Kasumi-1 (cell line): ENCODE measurements at places on chromosomes 1 and 21.

- peak; percentile 41 for DNase-seq
Measured at GRCh38 chr1:181504399-181504842, 21.1 kb downstream of the CACNA1E start.

- DNase-seq, result no peak
Measured at GRCh38 chr21:42556960-42557359, 43.3 kb downstream of the SLC37A1 start.

- no peak for DNase-seq
Measured at GRCh38 chr1:174058624-174059023, 36.5 kb upstream of the RC3H1 start.

DNA sequence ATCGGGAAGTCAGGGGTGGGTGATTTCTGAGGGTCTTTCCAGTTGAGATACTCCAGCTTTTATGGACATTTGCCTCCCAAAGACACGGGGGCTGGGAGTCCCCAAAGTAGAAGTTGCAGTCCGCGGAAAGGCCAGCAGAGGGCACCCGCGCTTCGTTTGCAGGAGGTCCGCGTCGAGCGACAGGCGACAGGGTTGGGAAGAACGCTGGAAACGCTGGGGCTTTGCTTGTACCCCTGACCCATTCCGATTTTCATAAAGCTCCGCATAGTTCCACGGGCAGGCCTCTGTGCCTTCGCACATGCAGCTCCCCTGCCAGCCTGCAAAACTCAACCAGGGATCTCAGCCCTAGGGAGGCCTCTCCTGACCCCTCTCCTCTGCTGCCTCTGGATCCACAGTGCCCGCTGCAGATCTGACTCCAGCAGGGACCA lies 44.2 kb upstream of the LAPTM5 start:
- DNase-seq, result peak; percentile 65

DNA sequence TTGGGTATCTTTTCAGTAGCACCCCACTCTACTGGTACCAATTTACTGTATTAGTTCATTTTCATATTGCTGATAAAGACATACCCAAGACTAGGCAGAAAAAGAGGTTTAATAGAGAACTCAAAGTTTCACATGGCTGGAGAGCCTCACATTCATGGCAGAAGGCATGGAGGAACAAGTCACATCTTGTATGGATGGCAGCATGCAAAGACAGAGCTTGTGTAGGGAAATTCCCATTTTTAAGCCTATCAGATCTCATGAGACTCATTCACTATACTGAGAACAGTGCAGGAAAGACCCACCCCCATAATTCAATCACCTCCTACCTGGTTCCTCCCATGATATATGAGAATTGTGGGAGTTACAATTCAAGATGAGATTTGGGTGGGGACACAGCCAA lies 878.6 kb upstream of the ADGRL4 start:
- DNase-seq, result no peak

DNA sequence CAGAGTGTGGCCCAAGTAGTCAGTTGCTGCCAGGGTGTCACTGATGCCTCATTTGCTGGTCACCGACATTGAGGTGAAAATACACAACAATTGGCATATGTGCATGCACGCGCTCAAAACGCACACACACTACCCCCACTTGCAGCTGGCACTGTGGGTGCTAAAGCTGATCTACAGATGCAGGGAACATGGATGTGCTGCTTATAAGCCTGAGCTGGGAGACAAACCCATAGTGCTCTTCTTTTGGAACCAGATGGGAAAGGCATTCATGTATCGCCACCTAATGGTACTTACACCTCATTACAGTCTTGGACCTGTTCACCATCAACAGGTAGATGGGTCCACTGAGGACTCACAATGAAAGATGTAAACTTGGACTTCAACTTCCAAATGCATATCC lies 70.3 kb upstream of the CAMK1G start:
- no peak for DNase-seq

DNA sequence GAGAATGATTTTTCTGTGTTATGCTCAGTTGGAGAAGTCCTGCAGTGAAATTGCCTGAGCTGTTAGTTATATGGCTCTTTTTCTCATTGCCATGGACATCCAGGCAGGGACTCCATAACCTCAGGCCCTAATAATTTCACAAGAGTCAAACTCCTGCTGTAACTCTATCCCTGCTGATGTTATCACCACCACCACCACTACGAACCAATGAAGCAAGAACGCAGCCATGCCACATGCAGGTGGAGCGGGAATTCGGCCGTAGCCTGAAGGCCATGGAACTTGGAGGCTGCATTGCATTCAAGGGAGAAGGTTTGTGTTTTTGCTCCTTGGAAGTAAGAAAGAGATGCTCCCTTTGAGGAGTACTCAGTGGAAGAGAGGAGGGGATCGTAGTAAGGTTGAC lies 16.8 kb upstream of the DLGAP3 start:
- DNase-seq, result no peak

DNA sequence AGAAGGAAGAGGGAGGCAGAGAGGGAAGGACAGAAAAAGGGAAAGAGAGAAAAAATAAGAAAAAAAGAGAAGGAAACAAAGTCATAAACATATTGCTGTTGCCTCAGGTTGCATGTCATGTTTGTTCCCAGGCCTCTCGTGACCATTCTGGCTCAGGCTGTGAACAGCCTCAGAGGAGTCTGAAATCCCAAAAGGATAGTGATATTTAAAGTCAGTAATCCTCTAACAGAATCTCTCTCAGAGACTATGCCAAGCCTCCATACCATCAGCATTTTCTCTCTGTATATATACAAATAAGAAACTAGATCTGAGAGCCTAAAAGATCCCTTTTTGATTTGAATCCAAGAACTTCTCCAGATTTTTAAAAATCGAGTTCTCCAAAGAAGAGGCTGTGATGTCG lies 35.2 kb downstream of the GORAB start:
- DNase-seq, result no peak

GRCh38 chr21:38534591-38534990 lies 36.3 kb upstream of the ERG start:
- no peak for DNase-seq

- DNase-seq, result no peak
Measured at GRCh38 chr1:67479146-67479891, 49.1 kb upstream of the SERBP1 start.

DNA sequence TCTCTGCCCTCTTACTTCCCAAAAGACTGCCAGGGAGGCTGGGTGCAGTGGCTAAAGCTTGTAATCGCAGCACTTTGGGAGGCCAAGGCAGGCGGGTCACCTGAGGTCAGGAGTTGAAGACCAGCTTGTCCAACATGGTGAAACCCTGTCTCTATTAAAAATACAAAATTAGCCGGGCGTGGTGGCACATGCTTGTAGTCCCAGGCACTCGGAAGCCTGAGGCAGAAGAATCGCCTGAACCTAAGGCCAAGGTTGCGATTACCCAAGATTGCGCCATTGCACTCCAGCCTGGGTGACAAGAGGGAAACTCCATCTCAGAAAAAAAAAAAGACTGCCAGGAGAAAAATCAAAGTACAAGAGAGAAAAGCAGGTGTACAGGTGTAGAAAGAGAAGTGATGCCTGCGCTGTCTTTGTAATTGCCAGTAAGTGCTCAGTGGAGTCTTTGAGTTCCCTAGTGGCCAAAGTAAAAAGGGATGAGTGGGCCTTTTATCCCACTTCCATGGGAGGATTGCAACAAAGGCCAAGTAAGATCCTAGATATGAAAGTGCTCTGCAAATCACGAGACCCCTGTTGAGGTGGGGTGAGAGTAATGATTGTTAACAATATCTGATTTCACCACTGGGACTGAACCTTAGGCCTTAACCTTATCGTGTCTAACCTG lies 94.7 kb upstream of the WNT4 start:
- no peak for DNase-seq

DNA sequence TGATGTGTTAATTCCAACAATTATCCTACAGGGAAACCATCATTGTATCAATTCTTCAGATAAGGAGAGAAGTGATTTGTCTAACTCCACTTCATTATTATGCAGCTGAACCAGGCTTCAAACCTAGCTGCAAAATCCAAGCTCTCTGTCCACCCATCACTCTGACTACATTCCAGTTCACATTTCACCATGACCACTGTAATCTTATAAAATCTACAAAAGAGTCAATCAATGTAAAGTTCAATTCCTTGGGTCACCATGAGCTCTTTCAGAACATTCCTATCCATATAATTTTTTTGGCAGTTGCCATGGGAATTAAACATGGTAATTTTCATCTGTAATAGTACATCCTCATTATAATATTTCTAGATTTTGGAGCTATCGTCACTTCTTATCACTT lies 100.9 kb downstream of the PLPPR5 start:
- no peak for DNase-seq

GRCh38 chr1:235113183-235113917 lies 15.3 kb downstream of the TOMM20 start:
- no peak for DNase-seq

DNA sequence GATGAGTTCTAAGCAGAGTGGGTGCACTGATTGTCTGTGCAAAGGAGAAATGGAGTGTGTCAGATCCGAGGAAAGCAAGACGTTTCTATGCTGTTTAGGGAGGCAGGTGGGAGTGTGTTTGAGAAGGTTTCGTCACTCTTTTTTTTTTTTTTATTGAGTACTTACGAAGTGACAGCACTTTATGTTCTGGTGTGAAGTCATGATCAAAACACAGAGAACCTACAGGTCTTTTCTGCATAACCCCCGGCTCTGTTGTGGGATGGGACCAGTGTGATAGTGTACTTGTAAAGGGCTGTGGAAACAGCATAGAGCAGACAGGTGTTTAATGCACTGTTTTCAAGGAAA lies 26.7 kb downstream of the MIA3 start:
- DNase-seq, result no peak

GRCh38 chr1:65066766-65067490 lies 81.1 kb upstream of the AK4 start:
- DNase-seq, result peak; percentile 30

DNA sequence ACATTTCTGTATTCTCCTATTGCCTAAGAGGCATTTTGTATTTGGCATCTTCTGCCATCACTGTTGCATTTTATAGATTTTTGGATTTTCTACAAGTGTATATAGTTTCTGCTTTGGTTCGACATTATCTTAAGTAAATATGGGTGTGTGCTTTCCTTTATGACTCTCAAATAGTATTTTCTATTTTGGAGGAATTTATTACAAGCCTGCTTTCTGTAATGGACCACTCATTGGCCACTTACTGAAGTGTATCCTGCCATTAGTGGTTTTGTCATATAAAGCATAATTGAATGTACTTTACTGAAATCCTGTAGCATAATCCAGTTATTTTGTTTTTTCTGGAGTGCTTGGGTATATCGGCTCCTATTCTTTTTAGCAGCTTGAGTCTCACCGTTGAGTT lies 184.3 kb downstream of the PATJ start:
- DNase-seq, result no peak

- no peak for DNase-seq
Measured at GRCh38 chr21:32807717-32808380, 36.3 kb upstream of the PAXBP1 start.

DNA sequence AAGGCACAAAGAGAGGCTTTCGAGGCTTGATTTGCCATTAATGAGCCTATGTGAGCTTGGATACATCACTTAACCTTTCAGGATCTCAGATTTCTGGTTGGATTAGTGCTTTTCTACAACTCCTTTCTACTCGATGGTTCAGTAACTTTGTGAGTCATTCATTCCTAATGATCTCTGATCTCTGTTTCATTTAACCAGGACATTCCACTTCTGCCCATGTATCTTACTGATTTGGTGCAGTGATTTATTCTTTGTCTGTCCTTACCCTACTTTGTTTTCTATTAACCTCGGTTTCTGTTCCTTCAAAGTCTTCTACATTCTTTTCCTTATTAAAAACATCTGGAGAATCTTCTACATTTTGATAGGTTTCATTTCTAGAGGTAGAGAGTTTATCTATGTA lies 94.6 kb upstream of the ZBTB18 start:
- no peak for DNase-seq

- peak; percentile 79 for DNase-seq
Measured at GRCh38 chr21:34630536-34631143, 15.7 kb upstream of the RCAN1 start.

- peak; percentile 56 for DNase-seq
Measured at GRCh38 chr1:30877205-30877912, 31.2 kb downstream of the SDC3 start.

DNA sequence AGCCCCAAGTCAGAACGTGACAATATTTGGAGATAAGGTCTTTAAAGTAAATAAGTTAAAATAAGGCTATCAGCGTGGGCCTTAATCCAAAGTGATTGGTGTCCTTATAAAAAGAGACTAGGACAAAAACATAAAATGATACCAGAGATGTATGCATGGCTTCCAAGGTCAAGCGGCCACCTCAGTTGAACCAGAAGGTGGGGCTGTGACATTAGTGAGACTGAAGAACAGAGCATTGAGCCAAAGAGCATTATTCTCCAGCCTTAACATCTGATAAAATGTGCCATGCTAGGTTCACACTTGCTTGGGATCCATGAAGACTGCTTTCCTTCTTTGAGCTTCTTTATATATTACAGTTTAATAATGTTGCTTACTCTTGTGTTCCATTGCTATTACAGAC lies 554.6 kb downstream of the PLA2G4A start:
- DNase-seq, result no peak

DNA sequence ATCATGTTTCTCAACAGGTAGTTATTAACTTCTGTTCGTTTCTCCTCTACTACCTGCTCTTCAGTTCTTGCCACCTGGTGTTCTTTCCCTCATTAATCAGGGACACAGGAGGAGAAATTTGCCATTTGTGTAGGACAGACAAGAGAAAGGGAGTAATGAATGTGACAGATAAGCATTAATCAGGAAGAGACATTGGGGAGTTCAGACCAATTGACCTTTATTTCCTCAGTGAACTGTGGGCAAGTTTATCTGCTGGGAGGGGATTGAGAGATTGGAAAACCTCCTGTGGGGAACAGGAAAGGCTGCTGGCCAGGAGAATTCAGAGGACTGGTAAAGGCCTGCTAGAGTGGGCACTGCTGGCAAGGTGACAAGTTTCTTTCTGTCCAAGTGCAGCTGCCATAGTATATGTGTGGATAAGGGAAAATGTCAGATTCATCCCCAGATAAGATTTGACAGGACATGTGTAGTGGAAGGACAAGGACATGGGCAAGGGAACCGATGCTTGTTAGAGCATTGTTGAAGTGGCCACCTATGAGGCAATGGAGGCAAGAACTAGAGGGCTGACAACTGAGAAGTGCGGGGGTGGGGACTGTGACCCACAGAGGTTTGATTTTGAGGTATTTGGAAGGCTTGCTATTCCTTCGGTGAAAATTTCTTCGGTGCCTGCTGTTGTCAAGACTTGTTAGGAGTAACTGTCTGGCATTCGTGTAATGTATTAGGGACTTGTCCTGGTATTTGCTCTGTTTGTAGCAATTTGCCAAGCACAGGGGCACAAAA lies 12.6 kb downstream of the SZT2 start:
- no peak for DNase-seq

DNA sequence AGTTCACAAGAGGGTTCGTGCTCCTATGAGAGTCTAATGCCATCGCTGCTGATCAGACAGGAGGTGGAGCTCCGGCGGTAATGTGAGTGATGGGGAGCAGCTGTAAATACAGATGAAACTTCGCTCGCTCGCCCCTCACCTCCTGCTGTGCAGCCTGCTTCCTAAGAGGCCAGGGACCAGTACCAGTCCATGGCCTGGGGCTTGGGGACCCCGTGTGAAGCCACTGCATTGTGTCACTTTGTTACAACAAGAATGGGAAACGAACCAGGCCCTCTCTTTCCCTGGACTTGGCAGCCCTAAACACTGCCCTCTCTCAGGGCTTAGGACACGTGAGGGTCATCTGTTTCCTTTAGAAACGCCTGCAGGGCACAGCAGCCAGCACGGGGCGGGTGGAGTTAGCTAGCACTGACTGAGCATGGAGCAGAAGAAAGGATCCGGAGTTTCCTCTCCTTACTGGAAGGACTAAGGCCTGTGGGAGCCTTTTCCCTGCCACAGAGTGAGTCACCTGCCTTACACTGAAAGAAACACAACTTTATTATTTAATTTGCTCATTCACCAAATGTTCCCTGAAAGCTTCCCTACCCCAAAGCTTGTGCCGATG lies 185.2 kb upstream of the TMEM51 start:
- no peak for DNase-seq
